Hematopoietic multipotent progenitor cell (in vitro differentiated cells): ENCODE measurements at places on chromosomes 12 and 14. TPM values are rescaled to one million over a fixed set of nuclear protein-coding genes. Genes with fewer than 3 reads are reported as not detected.
A peak's percentile ranks its signal among the peaks of the same experiment; 100 is the strongest.

GRCh38 chr12:10661338-10661737, 12.5 kb downstream of the STYK1 start:
- no peak for DNase-seq

DNA sequence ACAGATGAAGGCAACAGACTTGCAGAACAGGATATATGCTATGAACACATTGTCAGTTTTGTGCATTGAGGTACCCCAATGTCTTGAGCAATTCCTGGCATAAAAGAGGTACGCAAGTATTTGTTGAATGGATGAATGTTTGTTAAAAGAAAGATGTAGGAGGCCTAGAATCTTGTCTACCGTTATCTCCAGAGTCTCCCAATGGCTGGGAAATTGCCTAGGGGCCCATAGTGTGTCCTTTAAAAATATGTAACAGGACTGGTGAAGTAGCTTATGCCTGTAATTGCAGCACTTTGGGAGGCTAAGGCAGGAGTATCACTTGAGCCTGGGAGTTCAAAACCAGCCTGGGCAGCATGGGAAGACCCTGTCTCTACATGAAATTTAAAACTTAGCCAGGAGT, 20.4 kb upstream of the SPTSSA start:
- no peak for DNase-seq

DNA sequence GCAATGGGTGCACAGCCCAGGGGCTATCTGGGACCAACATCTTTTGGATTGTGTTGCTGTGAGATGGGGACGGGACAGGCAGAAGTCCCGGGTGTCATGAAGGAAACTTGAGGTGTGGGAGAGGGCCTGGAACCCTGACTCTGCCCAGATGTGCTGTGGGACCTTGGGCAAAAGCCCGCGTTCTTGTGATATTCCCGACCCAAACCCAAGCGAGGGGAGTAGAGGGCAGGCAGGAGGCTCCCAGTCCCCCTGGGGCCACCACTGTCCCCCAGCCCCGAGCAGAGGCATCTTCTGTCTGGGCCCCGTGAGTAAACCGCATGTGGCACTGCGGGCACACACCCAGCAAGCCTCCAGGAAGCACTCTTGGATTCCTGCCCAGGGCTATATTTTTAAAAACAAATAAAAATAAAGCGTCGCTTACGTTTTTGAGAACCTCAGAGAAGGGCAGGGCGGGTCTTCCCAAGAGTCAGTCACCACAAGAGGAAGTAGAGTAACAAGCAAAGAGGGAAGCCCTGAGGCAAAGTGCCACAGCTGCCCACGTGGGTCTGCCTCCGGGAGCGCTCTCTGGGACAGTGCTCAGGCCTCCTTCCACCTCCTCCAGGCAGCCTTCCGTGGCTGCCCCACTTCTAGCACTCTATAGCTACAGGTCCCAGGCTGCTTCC, 39.5 kb downstream of the BEGAIN start:
- DNase-seq: peak; percentile 53

The TAC3 gene
- total RNA-seq: not detected

GRCh38 chr14:91185721-91186120, 58.8 kb downstream of the GPR68 start:
- no peak for DNase-seq

DNA sequence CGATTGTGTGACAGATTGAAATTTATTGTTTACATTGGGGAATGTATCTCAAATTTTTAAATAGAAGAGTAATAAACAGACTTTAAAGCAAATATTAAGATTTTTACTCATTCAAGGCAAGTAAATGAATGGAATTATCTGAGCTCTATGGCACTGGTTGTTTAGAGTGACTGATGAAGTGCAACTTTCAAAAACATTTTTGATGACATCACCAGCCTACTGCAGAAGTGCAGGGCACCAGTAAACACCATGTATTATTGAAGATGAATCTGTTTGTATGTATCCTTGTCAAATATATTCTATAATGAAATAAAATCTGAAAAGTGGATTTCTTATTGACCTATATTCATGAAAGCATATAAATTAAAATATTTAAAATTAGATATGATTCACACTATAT, 124.0 kb upstream of the EVL start:
- no peak for DNase-seq

GRCh38 chr14:89470401-89470800, 53.4 kb upstream of the FOXN3 start:
- DNase-seq: no peak

- DNase-seq: no peak
These were observed 6.7 kb upstream of the DNAAF2 start for GRCh38 chr14:49641697-49642129.

- no peak for DNase-seq
These were observed 199.3 kb downstream of the TTC7B start for GRCh38 chr14:90616881-90617280.

DNA sequence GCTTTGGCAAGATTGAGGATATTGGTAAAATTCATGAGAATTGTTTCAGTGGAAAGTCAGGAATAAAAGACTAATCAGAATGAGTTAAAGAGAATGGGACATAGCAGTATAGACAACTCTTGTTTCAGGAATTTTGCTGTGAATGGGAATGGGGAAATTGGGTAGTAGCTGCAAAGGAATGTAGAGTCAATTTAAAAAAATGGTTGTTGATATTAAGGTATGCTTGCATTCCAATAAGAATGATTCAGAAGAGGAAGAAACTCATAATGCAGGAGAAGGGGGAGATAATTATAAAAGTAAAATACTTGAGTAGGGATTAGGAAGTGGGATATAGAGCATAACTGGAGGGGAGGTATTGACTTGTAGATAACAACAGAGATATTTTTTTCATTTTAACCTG, 40.7 kb downstream of the MNAT1 start:
- no peak for DNase-seq

DNA sequence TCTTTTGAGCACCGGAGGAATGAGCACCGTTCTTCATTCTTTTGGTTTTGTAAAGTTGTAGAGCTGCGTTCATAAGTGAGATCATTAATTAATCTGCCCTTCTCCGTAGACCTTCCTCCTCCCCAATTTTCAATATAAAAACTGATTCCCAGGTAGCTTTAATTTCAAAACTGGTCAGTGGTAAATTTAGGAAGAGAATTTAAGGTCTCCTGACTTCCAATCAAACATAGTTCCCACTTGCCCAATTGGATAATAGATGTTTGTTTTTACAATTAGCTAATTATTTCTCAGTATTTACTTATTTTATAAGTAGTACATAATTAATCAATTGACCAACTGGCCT, 27.2 kb upstream of the YBX3 start:
- no peak for DNase-seq

DNA sequence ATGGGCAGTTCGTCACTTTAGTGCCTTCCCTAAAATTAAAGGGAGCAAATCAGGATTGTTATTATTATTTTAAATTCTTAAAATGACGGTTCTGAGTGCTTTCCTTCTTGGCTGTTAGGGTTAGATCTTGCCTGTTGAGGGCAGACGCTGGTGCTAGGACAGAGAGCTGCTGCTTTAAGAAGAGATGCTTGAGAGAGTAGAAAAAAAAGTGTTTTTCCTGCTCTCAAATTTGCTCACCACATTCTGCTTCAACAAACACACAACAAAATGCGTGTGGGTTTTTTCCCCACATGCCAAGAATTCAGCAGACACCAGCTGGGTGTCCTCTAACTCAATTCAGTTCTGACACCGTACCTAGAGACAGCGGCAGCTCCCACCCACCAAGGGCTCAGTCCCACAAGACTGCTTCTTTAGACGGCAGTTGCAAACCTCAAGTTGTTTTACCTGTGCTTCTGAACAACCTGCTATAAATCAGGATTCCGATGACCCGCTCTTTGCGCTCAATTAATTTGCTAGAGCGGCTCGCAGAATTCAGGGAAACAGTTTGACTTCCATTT, 75.8 kb upstream of the RIN3 start:
- DNase-seq: no peak

GRCh38 chr14:105424861-105425260, 5.2 kb downstream of the MTA1 start:
- DNase-seq: no peak

The ASB2 gene
- 1.1 TPM for total RNA-seq

- DNase-seq: no peak
These were observed 289.1 kb downstream of the RMST start for GRCh38 chr12:97751704-97752103.

GRCh38 chr14:106094654-106095189, 568.3 kb downstream of the TMEM121 start:
- DNase-seq: peak; percentile 70

The RIMBP2 gene
- total RNA-seq: 0.27 TPM

DNA sequence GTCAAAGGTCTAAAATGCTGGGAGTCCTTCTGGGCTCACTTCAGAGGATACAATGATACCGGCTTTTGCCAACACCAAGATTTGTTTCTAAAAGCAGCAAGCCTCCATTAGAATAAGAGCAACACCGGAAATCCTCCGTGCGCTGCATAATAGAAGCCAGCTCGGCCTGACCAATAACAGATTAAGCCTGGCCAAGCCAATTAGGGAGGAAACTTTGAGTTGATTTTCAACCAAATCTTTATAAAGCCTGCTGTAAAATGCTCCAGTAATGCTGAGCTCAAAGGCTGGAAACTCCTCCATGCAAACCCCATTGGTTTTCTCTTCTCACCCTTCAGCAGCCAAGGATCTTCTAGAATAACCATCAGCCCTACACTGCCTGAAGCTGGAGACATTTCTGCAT, 150.1 kb downstream of the NTF3 start:
- no peak for DNase-seq

The LRRC9 gene
- not detected for total RNA-seq

The NOPCHAP1 gene
- total RNA-seq: 3.8 TPM

The TAS2R14 gene
- total RNA-seq: 1.9 TPM

GRCh38 chr12:7581625-7582024, 78.0 kb upstream of the CD163 start:
- no peak for DNase-seq

The PCED1B gene
- 0.54 TPM for total RNA-seq

GRCh38 chr14:82029038-82029437, 495.4 kb upstream of the SEL1L start:
- no peak for DNase-seq

The ACSM4 gene
- total RNA-seq: not detected

GRCh38 chr14:96905825-96906224, 108.6 kb downstream of the VRK1 start:
- no peak for DNase-seq

The DDIT3 gene
- total RNA-seq: 29.4 TPM

- DNase-seq: peak; percentile 66
These were observed 835 bp downstream of the VEZT start for GRCh38 chr12:95218150-95219133.

DNA sequence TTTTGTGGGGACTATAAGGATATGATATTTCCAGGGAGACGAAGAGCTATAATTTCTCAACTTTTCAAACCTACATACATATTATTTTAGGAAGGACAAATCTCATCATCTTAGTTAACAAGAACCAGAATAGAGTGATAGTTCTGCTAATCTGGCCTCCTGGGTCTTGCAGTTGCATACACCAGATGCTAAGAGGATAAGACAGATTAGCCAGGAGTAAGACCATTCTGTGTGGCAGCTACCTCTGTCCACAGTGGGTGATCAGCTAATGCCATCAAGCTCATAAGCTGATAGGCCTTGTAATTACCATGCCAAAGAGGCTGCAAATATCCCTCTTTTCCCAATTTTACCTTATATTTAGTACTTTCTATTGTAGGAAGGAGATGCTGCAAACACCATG, 776.8 kb downstream of the NRXN3 start:
- no peak for DNase-seq

DNA sequence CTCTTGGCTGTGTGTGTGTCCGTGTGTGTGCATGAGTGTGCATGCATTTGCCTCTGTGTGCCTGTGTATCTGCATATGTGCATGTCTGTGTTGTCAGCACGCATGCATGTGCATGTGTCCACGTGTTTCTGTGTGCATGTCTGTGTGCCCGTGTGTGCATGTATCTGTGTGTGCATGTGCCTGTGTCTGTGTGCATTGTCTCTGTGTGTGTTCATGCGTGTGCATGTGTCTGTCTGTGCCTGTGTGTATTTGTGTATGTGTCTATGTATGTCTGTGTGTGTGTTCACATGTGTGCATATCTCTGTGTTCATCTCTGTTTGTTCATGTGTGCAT, 1.1 kb upstream of the GALNT9 start:
- DNase-seq: no peak

DNA sequence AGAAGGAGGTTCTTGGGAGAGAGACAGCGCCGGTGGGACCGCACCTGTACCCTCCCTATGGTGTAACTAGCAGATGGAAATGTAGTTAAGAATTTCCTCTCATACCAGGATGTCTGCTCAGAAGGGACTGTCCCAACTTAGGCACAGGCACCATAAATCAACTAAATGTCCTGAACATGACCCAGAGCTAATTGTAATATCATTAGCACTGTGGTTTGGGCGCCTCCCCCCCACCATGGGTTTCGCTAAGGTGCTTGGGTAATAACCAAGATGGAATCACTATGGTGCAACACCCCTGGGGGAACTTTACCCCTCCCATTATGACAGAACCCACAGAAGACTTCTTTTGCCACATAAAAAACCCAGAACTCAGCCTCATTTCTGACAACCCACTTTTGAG, 15.9 kb downstream of the ZNF641 start:
- no peak for DNase-seq

The OTUB2 gene
- total RNA-seq: 0.54 TPM

DNA sequence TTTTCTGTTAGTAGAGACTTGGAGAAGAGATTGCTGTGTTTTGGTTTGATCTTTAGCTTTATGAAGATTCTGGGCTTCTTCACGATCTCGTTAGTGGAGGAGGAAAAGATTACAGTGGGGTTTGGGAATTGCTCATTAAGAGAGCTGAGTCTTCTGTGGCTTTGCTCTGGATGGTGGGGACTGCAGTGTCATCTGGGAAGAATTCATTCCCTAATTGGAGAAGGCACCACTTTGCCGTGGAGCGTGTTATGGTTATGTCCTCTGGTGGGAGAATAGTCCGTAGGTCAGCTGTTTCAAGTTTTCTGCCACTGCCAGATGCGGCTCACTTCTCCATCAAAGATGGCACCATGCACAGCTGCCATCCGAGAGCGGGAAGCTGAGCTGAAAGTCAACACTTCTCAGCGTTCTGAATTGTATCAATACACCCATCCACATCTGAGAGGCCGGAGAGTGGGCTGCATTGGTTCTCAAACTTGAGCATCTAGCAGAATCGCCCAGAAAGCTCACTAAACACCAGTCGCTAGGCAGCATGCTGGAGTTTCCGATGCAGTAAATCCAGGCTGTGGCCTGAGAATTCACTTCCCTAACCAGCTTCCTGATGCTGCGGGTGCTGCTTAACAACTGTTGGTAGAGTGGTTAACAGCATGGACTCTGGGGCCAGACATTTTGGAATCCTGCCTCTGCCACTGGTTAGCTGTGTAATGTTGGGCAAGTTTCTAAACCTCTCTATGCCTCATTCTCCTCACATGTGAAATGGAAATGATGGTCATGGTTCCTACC, 117.8 kb downstream of the PLXNC1 start:
- peak; percentile 33 for DNase-seq

GRCh38 chr12:56021889-56022497, 1.1 kb downstream of the IKZF4 start:
- no peak for DNase-seq

The PAX9 gene
- total RNA-seq: under 0.01 TPM
